ENCODE measurements at places on chromosomes 13 and 19.
A peak's percentile ranks its signal among the peaks of the same experiment; 100 is the strongest.

DNA sequence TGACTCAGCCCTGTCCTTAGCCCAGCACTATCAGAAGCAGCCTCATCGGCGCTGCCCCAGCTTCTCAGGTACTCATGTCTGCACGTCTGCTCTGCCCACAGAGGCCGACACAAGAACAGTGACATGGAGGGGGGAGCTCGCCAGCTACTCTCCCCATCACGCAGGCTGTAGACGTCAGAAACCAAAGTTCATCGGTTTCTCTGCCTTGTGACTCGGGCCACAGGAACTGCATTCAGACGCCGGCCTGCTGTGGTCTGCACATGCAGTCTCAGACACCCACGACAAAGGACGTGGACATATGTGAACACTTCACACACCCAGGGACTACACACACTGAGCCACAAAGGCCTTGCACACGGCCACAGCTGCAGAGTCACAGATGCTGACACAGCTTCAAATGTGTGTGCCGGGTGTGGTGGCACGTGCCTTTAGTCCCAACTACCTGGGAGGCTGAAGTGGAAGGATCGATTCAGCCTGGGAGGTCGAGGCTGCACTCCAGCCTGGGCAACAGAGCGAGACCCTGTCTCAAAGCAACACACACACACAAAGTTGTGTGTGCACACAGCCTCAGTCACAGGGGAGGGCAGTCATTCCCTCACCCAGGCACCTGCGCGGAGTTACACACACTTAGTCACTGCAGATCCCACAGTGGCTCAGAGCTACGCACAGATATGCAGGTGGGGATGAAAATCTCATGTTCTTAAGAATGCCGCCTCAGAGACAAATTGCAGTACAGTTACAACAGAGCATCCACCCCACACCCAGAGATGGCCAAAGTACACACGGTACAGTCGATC, 4.9 kb upstream of the ZFP36 start:
- peak; percentile 87 for DNase-seq

DNA sequence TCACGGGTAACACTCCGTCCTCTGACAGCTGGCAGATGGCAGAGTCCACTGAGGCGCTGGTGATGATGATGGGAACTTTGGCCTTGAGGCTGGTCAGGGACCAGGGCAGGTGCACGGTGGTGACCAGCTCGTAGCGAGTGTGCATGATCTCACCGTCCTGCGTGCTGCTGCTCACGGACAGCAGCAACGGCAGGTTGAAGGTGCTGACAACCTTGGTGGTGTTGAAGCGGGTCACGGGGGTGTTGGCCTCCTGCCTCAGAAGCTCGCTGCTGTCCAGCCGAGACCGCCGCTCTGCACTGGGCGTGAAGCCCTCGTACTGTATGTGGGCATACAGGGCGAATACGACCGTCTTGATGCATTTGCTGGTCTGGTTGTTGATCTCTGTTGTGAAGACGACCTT, 11.6 kb downstream of the ARRDC5 start:
- DNase-seq, result no peak

GRCh38 chr13:68574053-68574452, 1343.9 kb upstream of the PCDH9 start:
- DNase-seq, result no peak

DNA sequence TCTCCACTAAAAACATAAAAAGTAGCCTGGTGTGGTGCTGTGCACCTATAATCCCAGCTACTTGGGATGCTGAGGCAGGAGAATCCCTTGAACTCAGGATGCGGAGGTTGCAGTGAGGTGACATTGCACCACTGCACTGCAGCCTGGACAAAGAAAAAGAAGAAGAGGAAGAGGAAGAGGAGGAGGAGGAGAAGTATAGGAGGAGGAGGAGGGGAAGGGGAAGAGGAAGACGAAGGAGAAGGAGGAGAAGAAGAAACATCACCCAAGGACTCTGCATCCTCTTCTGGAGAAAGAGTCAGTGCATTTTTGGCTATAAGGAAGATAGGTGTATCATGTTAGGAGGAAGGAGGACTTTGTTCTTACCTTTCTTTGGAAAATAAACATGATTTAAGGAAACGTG, 13.0 kb upstream of the FPR3 start:
- DNase-seq, result no peak

- DNase-seq, result no peak
These were observed 207.4 kb downstream of the NHLRC3 start for GRCh38 chr13:39245688-39246087.

GRCh38 chr13:96002322-96003131, 50.7 kb downstream of the UGGT2 start:
- DNase-seq, result no peak

DNA sequence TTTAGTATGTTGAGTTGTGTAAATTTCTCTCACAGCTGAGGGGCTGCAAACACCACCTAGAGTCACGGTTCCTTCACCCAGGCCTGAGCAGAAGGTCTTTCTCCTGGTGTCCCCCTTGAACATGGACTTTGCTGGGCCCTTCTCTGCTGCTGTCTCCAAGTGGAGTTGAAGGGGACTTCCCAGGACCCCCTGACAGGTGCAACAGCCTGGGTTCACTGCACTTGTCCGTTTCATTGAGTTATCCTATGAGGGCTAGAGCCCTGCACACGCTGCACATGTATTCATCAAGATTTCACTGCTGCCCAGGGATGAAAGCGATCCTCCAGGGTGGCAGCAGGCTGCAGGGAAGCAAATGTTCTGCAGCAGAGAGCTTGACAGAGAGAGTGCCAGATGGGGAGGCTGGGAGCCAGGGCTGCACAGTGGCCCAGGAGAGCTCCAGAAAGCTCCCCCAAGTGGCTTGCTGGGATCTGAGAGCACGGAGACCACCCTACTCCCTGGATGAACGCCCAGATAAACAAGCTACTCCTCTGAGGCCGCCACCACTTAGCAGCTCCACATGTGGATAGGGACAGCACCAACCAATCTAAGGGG, 10.3 kb downstream of the TMEM272 start:
- DNase-seq, result no peak

- no peak for DNase-seq
These were observed 90.3 kb upstream of the SOX1 start for GRCh38 chr13:111976474-111977178.

DNA sequence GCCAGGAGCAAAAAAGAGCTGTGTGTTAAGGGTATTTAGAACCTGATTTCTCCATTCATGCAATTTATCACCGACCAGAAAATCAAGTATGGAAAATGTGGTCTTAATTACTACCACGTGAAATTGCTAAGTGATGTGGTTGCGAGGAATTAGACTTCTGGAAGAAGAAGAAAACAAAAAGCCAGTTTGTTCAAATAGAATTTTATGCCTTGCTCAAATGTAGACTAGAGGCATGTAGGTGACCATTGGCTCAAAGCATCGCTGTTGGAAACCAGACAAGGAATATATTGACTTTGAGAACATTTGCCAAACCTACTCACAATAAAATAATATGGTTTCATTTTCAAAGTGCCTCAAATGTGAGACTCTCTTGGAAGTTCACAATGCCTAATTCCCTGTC, 57.3 kb upstream of the LRCH1 start:
- no peak for DNase-seq

- DNase-seq, result no peak
These were observed 881.1 kb downstream of the PCDH9 start for GRCh38 chr13:66348745-66349690.

GRCh38 chr13:45422731-45423292, 4.6 kb upstream of the SLC25A30 start:
- DNase-seq, result no peak

DNA sequence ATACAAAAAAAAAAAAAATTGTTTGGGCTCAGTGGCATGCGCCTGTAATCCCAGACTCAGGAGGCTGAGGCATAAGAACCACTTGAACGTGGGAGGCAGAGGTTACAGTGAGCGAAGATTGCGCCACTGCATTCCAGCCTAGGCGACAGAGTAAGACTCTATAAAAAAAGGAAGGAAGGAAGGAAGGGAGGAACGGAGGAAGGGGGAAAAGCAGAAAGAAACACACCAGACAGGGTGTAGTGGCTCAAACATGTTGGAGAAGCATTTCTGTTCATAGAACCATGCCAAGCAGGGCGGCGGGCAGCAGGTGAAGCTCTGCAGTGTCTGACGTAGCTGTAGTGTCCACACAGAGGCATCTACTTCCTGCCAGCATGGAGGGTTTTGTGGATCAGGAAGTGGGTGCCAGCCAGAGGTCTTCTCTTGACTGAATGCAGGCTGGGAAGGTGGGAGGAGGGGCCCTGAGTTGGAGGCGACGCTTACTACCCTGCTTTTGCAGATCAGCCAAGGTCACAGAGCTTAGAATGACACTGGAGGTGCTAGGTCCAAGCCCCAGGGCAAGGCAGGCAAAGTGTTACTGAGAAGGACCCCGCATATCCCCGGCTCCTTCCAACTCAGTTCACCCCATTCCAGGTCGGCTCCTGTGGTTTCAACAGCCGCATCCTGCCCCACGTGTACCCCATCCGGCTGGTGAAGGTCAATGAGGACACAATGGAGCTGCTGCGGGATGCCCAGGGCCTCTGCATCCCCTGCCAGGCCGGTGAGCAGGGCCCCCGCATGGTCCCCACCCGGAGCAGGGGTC, 11.6 kb upstream of the PGLS start:
- DNase-seq, result no peak

DNA sequence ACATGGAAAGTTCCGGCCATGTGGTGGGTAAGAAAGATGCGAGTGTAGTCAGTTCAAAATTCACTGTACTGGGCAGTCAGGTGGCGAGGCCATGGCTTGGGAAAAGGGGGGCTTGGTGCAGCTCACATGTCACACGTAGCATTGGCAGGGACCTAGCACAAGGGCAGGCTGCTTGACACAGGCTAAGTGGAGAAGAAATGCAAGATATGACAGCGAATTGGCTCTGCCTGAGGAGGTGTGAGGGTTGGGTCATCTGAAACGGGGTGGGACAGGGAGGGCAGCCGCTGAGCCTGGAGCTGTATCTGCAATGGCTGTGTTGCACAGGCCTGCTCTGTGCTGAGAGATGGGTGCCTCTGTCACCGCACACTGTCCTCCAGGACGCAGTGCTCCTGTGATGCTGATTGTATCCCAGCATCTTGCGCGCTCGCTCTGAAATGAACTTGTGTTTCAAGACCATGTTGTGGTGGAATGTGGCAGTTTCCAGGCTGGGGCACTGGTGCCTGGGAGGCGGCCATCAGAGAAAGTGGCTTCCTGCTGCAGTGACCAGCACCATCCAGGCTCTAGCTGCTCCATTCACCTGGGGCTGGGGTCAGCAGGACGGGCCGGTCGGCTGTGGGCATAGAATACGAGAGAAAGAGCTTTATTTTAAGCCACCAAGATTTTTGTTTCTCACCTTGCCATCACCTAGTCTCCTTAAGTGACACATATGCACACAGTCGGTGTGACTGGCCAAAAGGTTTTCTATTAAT, 70.3 kb downstream of the TEX29 start:
- DNase-seq, result no peak
